Muscle of leg (tissue), 16 donors: ENCODE measurements at places on chromosomes 1 and 21. TPM values are rescaled to one million over a fixed set of nuclear protein-coding genes. Genes with fewer than 3 reads are reported as not detected.

- peak; percentile 28 for DNase-seq
Measured at GRCh38 chr21:15240848-15241247, 176.0 kb upstream of the NRIP1 start.

GRCh38 chr1:14742181-14742980 lies 143.9 kb downstream of the KAZN start:
- DNase-seq = no peak

The DISP3 gene
- total RNA-seq = 0.18 TPM

The KRTAP10-4 gene
- total RNA-seq = not detected

DNA sequence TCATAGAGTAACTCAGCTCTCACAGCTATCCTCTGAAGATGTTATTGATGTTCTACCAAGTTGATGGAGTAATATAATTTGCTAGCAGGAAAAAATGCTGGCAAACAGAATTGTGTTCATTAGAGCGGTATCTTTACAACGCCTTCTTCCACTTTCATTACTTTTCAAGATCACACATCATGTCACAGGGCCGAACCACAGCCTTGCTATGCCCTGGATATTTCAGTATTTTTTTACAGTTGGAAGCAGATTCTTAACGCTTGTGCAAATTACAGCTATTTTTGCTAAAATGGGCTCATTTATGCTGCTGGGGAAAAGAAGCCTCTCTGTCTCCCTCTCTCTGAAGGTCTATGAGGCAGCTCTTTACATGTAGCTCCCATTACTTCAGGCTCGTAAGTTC lies 632.2 kb downstream of the KIF26B start:
- DNase-seq = no peak

GRCh38 chr1:166029196-166029945 lies 137.4 kb downstream of the FAM78B start:
- peak; percentile 9 for DNase-seq

GRCh38 chr1:226625832-226626576 lies 77.4 kb downstream of the STUM start:
- DNase-seq = no peak

The C1orf185 gene
- not detected for total RNA-seq

DNA sequence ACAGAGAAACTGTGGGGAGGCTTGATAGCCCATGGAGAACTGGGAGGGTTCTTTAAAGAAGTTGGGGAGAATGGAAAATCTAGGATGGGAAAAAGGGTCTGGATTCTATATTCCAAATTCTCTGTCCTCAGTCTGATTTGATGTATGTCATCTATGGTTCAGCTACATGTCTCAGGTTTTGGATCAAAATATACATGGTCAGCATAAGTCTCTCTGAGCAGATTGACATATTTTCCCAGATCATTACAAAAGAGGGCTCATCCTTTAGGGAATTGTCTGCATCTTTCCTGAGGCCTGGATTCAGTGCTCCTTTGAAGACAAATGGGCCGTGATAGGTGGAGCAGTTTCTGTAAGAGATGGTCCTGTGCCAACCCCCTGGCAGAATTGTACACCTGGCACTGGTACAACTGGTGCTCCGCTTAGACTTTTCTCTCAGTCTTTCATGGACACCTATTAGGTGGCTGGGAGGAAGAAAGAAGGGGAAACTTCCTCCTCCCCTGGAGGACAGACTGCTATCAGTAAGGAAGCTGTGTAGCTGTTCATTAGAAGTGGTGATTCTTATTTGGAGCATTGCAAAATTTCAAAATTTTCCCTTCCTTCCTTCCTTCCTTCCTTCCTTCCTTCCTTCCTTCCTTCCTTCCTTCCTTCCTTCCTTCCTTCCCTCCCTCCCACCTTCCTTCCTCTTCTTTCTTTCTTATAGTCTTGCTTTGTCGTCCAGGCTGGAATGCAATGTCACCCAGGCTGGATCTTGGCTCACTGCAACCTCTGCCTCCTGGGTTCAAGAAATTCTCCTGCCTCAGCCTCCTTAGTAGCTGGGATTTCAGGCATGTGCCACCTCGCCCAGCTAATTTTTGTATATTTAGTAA lies 26.1 kb upstream of the RGL1 start:
- DNase-seq = no peak

The TP73 gene
- 0.71 TPM for total RNA-seq

The KLHL21 gene
- total RNA-seq = 27.7 TPM

DNA sequence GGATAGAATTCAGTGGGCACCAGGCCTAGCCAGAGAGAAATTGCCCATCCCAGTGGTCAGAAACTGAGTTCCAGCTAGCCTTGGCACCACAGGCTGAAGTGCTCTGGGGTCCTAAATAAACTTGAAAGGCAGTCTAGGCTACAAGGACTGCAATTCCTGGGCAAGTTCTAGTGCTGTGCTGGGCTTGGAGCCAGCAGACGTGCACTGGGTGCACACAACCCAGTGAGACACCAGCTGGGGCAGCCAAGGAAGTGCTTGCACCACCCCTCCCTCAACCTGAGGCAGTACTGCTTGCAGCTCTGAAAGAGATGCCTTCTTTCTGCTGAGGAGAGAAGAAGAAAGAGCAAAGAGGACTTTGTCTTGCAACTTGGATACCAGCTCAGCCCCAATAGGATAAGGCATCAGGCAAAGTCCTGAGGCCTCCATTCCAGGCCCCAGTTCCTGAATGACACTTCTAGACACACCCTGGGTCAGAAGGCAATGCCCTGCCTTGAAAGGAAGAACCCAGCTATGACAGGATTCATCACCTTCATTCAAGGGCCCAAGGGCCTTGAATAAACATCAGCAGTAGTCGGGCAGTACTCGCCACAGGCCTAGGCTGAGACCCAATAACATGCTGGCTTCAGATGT lies 55.1 kb downstream of the OVGP1 start:
- no peak for DNase-seq

The MOB3C gene
- 12.6 TPM for total RNA-seq
